ENCODE measurements at places on chromosomes 3 and 15.

DNA sequence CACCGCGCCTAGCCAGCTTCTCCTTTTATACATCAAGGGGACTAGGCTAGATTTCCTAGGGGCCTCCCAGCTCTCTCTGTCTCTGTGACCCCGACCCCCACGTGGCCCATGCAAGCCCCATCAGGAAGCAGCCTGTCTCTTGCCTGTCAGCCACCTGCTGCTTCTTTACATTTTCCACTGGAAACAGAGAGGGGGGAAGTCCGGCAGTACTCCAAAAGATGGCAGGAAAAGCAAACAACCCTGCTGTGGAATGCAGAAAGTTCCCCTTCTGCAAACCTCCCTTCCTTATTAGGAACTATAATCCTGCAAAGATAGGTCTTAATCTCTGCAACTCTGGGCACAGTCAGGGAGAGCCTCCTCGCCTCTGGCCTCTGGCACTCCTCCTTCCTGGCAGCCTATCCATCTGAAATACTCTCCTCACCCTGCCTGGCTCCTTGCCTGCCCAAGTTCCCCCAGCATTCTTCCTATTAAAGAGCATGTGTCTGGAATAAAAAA lies 47.4 kb upstream of the HACD2 start:
- DNase-seq: no peak

- DNase-seq: peak; percentile 57
Observed at GRCh38 chr3:46987743-46988401, 8.4 kb downstream of the NBEAL2 start.

- DNase-seq: no peak
Observed at GRCh38 chr3:35929158-35929557, 289.8 kb downstream of the ARPP21 start.

DNA sequence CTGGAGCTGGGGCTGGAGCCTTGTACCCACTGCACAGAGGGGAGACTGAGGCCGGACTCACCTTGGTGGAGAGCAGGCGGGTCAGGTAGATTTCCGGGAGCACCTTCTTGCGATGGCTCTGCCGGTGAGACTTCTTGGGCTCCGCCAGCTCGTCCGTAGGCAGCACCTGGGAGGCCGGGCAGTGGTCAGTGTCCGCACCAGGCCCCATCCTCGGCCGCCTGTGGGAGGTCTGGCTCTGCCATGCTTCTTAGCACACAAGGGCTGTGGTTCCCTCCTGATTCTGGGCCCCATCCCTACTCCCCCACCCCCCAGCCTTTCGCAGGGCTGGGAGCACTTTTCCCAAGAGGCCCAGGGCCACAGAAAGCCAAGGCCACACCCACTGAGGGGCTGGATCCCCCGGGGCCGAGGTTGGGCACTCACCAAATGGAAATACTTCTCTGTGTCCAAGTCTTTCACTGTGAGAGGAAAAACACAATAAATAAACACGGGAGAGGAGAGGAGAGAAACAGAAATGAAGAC lies 17.4 kb downstream of the H1-8 start:
- no peak for DNase-seq

- no peak for DNase-seq
Observed at GRCh38 chr3:188211476-188211875, 57.5 kb downstream of the LPP start.

DNA sequence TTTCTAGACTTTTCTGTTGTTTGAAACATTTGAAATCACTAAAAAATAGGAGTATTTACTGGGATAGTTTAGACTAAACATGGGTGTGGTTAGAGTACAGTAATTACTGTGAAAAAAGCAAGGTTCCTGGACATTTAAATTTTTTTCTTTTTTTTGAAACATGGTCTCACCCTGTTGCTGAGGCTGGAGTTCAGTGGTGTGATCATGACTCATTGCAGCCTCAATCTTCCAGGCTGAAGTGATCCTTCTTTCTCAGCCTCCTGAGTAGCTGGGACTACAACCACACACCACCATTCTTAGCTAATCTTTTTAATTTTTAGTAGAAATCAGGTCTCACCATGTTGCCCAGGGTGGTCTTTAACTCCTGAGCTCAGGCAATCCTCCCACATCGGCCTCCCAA lies 20.4 kb upstream of the CELF6 start:
- peak; percentile 46 for DNase-seq
